ENCODE measurements at places on chromosomes 1 and 21. TPM values are rescaled to one million over a fixed set of nuclear protein-coding genes. Genes with fewer than 3 reads are reported as not detected.

DNA sequence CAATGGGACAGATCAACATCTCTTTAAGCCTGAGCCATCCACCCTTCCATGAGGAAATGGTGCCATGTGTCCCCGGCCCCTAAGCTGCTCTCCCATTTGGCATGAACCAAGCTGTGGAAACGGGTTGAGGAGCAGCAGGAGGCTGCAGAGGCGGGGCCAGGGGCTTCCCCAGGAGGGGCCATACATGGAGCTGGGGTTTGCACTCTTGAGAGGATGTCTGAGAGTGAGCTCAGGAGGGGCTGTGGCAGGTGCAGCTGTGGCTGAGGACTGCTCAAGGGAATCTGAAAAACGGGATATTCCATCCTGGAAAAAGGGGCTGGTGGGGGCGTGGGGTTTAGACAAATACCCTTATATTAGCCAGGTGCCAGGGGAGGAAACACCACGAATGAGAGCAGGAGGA, 7.1 kb upstream of the CLEC20A start:
- no peak for DNase-seq

DNA sequence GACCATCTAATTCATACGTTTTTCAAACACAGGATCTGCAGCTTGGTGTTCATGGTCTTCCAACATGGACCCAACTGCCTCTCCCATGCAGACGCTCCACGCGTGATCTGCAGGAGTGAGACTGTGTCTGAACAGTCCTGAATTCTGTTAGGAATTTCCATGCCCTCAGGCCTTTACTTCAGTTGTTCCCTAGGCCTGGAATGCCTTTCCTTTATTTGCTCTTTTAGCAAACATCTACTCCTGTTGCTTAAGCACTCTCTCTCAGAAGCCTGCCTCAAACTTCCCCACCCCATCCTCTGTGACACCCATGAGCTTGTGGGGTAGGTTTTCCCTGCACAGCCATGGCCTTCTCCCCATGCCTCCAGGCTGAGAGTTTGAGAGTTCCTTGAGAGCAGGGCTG, 73.7 kb downstream of the DMRTB1 start:
- DNase-seq: no peak

DNA sequence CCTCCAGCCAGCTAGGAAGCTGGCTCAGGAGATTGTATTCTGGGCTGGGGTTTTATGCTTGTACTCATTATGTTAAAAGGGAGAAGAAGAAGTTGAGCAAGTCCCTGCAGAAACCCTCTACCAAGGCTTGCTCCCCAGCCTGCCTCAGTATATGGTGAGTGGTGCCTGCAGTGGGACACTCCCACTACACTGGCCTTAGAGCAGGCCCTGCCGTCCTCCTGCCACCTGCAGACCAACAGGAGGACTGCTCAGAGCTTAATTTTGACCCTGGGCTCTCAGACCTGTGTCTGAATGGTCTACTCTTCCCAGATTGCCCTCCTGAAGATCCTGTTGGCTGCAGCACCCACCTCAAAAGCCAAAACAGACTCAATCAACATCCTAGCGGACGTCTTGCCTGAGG, 13.0 kb downstream of the STRIP1 start:
- no peak for DNase-seq

DNA sequence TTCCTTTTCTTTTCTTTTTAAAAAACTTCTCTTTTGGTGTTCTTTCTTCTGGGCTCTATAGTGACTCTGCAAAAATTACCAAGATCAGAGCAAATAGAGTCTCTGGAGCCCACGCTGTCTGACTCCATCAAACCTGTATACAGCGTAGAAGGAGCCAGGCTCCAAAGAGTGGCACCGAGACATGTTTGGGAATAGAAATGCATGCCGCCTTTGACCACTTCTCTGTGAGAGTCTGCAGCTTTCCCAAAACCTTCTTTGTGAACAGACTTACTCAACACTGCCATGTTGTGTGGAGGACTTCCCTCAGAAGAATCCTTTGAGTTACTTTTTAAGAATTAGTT, 55.3 kb downstream of the GORAB start:
- no peak for DNase-seq

DNA sequence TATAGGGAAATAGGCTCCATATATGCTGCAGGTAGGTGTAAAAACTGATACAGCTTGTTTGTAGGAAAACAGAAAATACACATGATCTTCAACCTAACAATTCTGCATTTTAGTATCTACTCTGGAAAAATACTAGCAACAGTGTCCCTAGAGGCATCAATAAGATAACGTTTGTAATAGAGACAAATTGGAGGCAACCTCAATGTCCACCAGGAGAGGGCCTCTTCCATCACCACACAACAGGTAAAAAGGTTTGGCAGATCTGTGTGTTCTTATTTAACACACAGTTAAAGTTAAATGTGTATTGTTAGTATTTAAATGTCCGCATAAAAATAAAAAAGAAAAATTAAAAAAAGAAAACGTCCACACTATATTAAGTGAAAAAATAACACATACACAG, 5.4 kb downstream of the EIF2D start:
- no peak for DNase-seq

GRCh38 chr21:45505416-45506021, 36.7 kb downstream of the SLC19A1 start:
- DNase-seq: peak; percentile 79

RHEX gene
- not detected for total RNA-seq

GJA5 gene
- total RNA-seq: 4.8 TPM

HSPA6 gene
- total RNA-seq: 4.2 TPM

All from lower leg skin (tissue), 4 donors.